ENCODE measurements at places on chromosomes 13 and 19. TPM values are rescaled to one million over a fixed set of nuclear protein-coding genes. Genes with fewer than 3 reads are reported as not detected.

The PROZ gene
- not detected for total RNA-seq

The CEACAM16 gene
- not detected for total RNA-seq

The DCLK1 gene
- total RNA-seq, result 63.9 TPM

The UBL5 gene
- total RNA-seq, result 324 TPM

The CCDC169 gene
- 7.0 TPM for total RNA-seq

The CACNG7 gene
- total RNA-seq, result 60.4 TPM

The ZNF44 gene
- 15.2 TPM for total RNA-seq

DNA sequence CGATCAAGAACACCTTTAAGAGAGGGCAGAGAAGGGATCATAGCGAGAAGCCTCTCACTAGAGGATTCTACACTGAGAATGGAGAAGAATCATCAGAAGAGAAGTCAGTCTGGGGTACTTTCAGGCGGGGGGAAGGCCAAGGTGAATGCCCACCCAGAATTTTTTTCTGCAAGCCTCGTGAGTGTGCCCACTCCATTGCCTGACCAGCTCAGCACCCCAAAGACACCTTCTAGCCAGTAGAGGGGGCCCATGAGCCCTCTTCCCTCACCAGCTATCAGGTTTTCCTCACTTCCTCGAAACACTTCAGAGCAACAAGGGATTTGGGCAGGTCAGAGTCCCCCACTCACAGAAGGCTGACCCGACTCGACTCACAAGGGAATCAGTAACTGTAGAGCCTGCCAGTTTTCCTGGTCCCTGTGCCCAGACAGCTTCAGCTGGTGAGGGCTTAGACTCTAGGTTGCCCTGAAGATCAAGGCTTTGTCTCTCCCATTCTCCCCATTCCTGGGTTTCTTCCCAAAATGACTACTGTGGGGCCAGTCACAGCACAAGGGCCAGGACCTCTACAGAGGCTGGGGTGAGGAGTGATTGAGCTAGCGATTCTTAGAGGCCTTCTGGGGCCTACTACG lies 18.4 kb downstream of the NLRP13 start:
- H3K27me3 ChIP-seq, result peaks cover 4% of the 10 kb centered on the region
- H3K36me3 ChIP-seq, result peaks cover 6% of the 10 kb centered on the region
- no peak for DNase-seq
- no peak overlapping the region for H3K27ac ChIP-seq
- no peaks in the 10 kb centered on the region for H3K4me1 ChIP-seq

DNA sequence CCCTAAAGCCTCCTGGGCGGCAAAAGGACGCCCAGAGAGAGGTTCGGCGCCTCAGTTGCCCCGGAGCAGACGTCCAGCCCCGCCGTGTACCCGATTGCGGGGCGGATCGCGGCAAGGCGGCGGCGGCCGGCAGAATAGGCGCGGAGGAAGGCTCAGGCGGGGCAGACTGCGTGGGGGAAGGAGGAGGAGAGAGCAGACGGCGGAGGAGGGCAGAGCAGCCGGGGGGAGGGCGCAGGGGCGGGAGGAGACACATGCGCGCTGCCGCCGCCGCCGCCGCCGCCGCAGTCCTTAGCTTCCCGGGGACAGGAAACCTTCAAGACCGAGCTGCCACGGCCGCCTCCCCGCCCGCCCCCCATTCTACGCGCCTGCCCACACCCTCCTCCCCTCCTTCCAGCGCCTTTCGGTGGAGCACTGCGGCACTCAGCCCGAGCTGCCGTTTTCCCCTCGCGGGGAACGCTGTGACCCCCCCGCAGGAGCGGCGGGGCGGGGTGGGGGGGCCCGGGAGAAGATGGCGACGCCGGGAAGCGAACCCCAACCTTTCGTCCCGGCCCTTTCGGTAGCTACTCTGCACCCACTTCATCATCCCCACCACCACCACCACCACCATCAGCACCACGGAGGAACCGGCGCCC lies at the start of gene LRCH1:
TSS of gene LRCH1 (plus strand) at position 282 of the 632 bp plus-strand sequence. CDS start at position 509, 227 bp downstream.
- peaks cover 7% of the 10 kb centered on the region for H3K27me3 ChIP-seq
- DNase-seq, result peak; percentile 92
- no peaks in the 10 kb centered on the region for H3K36me3 ChIP-seq

DNA sequence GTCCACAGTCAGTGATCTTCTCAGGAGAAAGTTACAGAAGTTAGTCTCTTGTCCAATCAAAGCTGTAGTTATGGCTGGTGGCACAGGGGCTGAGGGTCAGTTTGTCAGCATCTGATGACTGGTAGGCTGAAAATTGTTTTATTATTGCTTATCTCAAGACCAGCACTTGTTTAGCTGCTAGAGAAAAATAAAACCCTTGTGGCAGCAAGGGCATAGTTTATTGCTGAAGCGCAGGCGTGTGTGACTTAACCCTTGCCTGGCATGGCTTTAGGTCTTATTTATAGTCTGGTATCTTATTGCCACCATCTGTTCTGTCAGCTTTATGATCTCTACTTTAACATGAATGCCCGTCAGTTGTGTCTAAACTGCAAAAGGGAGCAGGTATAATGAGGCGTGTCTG lies 154.7 kb downstream of the USP12 start:
- peaks cover 8% of the 10 kb centered on the region for H3K4me1 ChIP-seq
- DNase-seq, result no peak
- H3K36me3 ChIP-seq, result no peaks in the 10 kb centered on the region
- H3K4me3 ChIP-seq, result no peak overlapping the region

GRCh38 chr19:45812297-45812696 lies 2.8 kb downstream of the RSPH6A start:
- H3K4me3 ChIP-seq, result no peak overlapping the region
- no peaks in the 10 kb centered on the region for H3K36me3 ChIP-seq
- H3K27me3 ChIP-seq, result peaks cover 3% of the 10 kb centered on the region
- H3K4me1 ChIP-seq, result peaks cover 2% of the 10 kb centered on the region

DNA sequence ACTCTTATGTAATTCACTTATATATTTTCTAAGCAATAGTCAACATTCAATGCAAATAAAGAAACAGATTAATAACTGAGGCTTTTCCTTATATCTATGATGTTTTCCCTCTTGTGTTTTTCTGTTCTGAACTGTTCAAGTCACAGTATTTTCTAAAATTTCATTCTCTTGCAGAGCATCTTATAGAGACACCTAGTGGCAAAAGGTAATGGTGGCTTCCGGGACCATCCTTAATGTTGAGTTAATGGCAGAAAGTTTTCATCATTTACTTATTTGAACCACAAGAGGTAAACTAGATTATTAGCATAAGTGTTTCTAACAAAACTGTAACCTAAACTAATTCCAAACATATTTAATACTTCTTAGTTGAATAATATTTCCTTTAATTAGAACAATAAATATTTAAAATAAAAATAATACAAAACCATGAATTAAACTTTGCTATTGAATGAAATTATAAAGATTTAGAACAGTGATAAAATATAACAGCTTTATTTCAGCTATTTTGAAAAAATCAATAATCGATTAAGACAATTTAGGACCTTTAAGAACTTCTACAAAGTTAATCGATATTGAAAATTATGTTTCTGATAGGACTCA lies 1.7 kb upstream of the SLITRK5 start:
- no peak overlapping the region for H3K27ac ChIP-seq
- H3K36me3 ChIP-seq, result no peaks in the 10 kb centered on the region
- peaks cover 13% of the 10 kb centered on the region for H3K27me3 ChIP-seq

DNA sequence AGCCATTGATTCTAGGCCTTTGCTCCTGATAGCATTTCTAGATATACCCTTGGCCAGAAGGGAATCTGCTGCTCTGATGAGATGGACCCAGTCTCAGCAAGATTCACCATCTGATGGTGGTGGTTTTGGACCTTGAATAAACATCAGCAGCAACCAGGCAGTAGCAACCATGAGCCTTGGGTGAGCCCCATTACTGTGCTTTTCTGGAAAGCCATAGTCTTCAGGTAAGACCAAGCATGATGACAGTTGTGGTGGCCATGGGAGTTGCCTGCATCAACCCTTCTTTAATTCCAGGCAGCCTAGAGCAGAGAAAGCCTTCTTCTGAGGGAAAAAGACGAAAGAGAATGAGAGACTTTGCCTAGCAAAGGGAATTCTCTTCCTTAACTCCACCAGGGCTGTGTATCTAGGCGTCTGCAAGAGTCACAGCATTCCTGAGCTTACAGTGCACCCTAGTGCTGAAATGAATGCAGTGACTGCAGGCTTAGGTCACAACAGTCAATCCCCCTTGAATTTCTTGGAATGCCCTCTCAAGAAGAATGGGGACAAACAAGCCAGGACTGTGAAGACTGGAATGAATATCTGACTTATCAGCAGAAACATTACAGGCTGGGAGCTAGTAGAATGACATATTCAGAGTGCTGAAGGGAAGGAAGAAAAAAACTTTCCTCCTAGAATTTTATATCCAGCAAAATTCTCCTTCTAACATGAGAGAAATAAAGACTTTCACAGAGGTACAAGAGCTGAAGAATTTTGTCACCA lies 942.4 kb upstream of the PCDH20 start:
- no peaks in the 10 kb centered on the region for H3K27me3 ChIP-seq
- H3K36me3 ChIP-seq, result no peaks in the 10 kb centered on the region
- DNase-seq, result peak; percentile 44
- H3K4me3 ChIP-seq, result no peak overlapping the region
- H3K27ac ChIP-seq, result no peak overlapping the region

DNA sequence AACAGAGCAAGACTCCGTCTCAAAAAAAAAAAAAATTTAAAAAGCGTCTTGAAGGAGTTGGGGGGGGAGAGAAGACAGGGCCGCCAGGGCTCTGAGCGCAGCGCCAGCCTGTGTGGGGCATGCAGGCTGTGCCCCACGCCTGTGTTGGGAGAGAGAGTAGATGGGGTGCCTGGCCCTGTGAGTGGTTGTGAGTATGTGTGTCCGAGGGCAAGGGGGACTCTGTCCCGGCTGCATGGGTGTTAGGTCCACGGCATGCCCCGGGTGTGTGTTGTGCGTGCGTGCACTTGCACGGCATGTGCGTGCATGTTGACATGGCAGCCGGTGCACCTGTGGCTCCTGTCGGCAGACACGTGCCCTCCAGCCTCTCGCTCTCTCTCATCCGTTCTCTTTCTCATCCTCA lies 3.4 kb downstream of the MAP2K7 start:
- H3K4me3 ChIP-seq, result no peak overlapping the region
- no peak overlapping the region for H3K27ac ChIP-seq
- no peak for DNase-seq

DNA sequence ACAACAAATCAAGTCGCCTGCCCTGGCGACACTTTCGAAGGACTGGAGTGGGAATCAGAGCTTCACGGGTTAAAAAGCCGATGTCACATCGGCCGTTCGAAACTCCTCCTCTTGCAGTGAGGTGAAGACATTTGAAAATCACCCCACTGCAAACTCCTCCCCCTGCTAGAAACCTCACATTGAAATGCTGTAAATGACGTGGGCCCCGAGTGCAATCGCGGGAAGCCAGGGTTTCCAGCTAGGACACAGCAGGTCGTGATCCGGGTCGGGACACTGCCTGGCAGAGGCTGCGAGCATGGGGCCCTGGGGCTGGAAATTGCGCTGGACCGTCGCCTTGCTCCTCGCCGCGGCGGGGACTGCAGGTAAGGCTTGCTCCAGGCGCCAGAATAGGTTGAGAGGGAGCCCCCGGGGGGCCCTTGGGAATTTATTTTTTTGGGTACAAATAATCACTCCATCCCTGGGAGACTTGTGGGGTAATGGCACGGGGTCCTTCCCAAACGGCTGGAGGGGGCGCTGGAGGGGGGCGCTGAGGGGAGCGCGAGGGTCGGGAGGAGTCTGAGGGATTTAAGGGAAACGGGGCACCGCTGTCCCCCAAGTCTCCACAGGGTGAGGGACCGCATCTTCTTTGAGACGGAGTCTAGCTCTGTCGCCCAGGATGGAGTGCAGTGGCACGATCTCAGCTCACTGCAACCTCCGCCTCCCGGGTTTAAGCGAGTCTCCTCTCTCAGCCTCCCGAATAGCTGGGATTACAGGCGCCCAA lies at the start of gene LDLR:
TSS of gene LDLR (plus strand) at position 210 of the 760 bp plus-strand sequence. CDS start at position 296, 86 bp downstream.
- H3K4me1 ChIP-seq, result peaks cover 17% of the 10 kb centered on the region
- H3K27ac ChIP-seq, result peak within 1 kb of the TSS; percentile 99
- H3K27me3 ChIP-seq, result peaks cover 8% of the 10 kb centered on the region
- H3K36me3 ChIP-seq, result no peaks in the 10 kb centered on the region

DNA sequence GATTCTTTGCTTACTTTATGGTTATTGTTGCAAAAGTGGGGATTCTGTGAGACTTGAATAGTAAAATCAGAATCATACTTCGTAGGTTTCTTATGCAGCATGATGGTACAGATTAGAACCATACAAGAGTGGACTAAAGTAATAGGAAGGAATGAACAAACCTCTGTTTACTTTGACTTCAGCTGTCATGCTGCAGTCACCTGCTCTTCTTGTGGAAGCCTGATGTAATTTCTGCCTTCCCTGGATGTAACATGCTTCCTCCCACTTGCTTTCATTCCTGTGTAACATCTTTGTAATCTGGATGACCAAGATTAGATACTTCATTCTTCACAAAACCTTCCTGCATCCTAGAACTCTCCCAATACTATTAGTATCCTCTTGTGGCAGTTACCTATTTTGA lies 235.0 kb downstream of the PCCA start:
- no peaks in the 10 kb centered on the region for H3K27me3 ChIP-seq
- H3K36me3 ChIP-seq, result peaks cover 26% of the 10 kb centered on the region
- no peak for DNase-seq
- no peaks in the 10 kb centered on the region for H3K4me1 ChIP-seq

DNA sequence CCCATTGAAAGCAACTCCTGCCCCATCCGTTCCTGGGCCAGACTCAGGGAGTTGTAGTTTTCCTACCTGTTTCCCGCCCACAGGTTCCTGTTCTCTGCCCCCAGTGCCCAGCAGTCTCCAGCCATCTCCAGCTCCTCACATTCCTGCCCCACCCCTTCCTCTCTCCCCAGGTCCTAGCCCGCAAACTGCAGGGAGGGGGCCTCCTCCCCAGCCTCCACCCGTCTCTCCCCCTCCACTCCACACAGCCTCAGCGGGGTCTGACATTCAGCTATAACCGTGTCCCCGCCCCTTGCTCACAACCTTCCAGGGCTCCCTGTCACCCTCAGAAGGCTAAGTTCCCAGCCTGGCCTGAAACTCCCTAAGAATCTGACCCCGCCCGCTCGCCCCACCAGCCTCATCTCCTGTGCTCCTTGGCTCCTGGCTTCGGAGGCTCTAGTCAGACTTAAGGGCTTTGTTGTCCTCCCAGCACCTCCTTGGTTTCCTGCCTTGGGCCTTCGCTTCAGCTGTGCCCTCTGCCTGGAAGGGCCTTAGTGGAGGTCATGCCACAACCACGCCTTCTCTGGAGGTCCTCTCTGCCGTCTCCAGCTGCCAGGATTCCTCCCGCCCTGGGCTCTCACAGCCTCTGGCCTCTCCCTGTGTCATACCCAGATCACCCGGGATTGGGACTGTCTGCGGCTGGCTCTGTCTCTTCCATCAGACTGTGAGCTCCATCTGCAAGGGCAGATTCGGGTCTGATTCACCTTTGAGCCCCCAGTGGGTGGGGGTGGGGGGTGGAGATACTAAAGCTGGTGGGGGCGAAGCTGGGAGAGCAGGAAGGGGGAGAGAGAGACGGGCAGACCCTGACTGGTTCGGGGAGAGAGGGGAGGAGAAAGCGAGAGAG lies 5.1 kb upstream of the SPACA6 start:
- H3K4me1 ChIP-seq, result peaks cover 18% of the 10 kb centered on the region
- peak; percentile 74 for DNase-seq
- H3K27ac ChIP-seq, result peak overlapping the region; percentile 99
- no peaks in the 10 kb centered on the region for H3K36me3 ChIP-seq

Data from glutamatergic neuron (in vitro differentiated cells).